Stimulated activated CD4-positive, alpha-beta T cell treated with anti-CD3 and anti-CD28 coated beads, Interleukin-2, amount 100 ng/mL, for 24 hours (primary cell): ENCODE measurements at places on chromosomes 12 and 14.

GRCh38 chr12:113961921-113962710, 4.0 kb downstream of the RBM19 start:
- DNase-seq = peak; percentile 47

DNA sequence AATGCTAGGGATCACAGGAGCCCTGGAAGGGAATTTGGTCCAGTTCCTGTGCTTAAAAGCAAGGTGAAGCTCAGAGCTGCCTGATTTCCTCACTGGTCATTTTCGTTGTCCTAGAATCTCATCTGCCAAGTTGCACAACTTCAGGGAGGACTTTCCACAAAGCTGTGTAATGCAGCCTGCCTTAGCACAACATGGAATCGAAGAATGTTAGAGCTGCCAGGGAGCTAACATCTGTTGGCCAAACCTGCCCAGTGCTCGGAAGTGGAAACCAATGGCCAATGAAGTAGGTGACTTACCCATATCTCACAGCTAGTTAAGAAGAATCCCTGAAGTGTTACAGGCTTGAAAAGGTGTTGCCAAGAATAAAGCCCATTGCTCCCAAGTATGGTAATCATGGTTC, 79.9 kb upstream of the SSTR1 start:
- DNase-seq = no peak

- no peak for DNase-seq
Measured at GRCh38 chr12:47602325-47602724, 103.5 kb downstream of the RPAP3 start.

DNA sequence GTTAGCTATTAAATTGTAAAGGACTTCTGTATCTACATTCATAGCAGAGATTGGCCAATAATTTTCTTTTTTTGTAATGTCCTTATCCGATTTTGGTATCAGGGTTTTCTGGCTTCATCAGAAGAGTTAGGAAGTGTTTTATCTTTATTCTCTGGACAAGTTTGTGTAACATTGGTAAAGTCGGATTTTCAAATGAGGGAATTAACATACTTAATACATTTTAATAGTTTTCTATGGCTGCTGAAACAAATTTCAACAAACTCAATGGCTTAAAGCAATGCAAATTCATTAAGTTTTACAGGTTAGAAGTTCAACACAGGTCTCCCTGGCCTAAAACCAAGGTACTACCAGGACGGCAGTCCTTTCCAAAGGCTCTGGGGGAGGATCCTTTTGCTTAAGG, 13.2 kb upstream of the SLC8A3 start:
- DNase-seq = no peak

DNA sequence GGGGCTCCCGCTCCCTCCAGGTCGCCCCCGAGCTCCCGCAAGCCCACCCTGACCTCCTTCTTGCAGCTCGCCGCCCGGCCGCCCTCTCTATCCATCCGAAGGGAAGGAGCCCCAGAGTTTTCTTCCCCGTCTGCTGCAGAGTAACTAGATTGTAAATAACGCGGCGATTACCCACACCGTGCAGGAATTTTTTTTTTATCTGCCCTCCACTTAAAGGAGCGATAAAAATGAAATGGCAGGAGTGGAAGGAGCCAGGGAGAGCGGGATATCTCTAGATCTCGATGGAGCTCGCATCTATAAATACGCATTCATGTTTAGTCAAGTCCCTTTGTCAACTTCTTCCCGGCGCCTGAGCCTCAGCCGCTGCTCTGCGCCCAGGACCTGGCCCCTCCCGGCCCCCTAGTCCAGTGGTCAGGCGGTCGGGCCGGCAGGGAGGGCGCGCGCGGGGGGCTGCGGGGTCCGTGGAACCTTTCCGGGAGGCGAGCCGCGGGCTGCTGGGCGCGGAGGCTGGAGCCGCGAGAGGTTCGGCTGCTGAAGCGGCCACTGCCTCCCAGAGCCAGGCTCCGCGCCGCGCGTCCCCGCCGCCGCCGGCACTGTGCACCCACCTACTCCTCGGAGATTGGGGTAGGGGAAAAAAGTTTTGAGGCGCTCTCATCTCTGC, 386.0 kb downstream of the BCAT1 start:
- no peak for DNase-seq

- peak; percentile 7 for DNase-seq
Measured at GRCh38 chr14:102633906-102634595, 41.6 kb downstream of the RCOR1 start.

GRCh38 chr12:122412851-122413433, 9.5 kb downstream of the CLIP1 start:
- DNase-seq = no peak

DNA sequence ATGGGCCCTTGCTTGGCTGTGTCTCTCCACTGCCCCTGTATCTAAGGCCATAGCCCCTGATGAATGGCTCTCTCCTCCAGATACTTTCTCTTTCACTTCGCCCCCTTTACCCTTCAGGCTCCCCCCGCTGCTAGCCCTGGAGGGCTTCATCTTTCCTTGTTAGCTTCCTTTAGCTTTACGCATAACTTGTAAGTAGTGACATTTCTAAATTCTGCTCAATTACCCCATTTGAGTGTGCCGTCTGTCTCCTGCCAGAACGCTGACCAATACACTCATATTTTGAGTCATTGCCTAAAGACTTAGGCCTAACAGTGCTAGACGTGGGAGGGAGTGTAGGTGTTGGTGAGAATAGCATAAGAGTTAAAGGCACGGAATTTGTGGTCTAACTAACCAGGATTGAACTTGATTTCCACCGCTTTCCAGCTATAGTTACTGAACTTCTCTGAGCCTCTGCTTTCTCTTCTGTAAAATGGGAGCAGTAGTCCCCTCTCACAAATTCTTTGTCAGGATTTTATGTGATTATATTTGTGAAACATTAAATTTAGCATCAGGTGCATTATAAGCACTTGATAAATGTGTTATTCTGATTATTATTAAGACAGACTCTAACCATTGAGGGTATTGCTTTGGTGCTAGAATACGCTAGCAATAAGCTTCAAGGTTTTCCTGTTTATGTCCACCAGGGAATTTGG, 129.3 kb downstream of the ZFP36L1 start:
- peak; percentile 47 for DNase-seq

- DNase-seq = no peak
Measured at GRCh38 chr14:67510121-67510520, 21.6 kb upstream of the TMEM229B start.

GRCh38 chr12:73220951-73221350, 948.8 kb downstream of the TRHDE start:
- DNase-seq = no peak
